ENCODE measurements at places on chromosomes 5 and 9. TPM values are rescaled to one million over a fixed set of nuclear protein-coding genes. Genes with fewer than 3 reads are reported as not detected.
A peak's percentile ranks its signal among the peaks of the same experiment; 100 is the strongest.

DNA sequence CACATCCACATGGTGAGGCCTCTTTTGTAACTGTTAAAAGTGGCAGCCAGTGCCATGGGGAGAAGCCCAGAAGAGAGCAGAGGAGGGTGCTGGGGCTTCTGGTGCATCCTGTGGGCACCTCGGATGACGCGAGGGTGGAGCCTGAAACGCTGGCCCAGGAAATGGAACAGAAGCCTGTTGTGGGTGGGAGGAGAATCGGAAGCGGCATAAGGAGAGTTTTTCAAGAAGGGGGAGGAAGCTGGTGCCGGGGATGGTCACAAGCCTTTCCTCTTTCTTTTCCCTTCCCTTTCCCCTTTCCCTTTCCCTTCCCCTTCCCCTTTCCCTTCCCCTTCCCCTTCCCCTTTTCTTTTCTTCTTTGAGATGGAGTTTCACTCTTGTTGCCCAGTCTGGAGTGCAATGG is 12.9 kb downstream of the ANKRD33B start:
- no peak for ATAC-seq

FBP1 gene
- total RNA-seq = 0.85 TPM

GRCh38 chr5:6652025-6652424 is 18.8 kb downstream of the SRD5A1 start:
- ATAC-seq = no peak

PAIP1 gene
- 28.3 TPM for total RNA-seq

DNA sequence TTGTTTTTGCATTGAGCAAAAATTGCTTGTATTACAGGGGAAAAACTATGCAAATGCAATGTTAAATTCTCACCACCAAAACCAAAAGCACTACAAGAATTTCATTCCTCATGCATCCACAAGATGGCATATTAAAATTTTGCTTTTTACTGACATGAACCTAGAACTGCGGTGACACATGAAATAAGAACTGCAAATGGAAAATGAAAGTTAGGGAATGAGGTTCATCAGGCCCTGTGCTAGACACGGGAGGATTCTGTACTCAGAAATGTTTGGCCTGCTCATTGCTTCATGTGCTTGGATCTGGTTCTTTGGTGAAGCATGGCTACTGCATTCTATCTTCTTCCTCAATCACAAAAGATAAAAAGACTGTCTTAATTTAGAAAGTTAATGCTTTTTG is 9.1 kb upstream of the RFK start:
- ATAC-seq = peak; percentile 93
